ENCODE measurements at places on chromosomes 16 and 17.

- DNase-seq: peak; percentile 11
Measured at GRCh38 chr17:19706791-19707727, 9.3 kb downstream of the SLC47A2 start.

DNA sequence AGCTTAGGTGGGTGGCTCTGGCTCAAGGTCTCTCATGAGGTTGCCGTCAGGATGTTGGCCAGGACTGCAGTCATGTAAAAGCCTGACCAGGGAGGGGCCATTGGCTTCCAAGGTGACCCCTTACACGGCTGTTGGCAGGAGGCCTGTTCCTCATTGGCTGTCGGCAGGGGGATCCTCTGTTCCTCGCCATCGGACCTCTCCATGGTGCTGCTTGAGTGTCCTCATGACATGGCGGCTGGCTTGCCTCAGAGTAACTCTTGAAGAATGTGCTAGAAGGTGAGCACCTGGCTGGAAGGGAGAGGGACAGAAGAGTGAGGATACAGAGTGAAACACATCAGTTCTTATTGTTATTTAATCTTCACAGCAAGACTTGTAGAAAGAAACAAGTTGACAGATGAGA, 4.7 kb upstream of the RPRML start:
- no peak for DNase-seq

DNA sequence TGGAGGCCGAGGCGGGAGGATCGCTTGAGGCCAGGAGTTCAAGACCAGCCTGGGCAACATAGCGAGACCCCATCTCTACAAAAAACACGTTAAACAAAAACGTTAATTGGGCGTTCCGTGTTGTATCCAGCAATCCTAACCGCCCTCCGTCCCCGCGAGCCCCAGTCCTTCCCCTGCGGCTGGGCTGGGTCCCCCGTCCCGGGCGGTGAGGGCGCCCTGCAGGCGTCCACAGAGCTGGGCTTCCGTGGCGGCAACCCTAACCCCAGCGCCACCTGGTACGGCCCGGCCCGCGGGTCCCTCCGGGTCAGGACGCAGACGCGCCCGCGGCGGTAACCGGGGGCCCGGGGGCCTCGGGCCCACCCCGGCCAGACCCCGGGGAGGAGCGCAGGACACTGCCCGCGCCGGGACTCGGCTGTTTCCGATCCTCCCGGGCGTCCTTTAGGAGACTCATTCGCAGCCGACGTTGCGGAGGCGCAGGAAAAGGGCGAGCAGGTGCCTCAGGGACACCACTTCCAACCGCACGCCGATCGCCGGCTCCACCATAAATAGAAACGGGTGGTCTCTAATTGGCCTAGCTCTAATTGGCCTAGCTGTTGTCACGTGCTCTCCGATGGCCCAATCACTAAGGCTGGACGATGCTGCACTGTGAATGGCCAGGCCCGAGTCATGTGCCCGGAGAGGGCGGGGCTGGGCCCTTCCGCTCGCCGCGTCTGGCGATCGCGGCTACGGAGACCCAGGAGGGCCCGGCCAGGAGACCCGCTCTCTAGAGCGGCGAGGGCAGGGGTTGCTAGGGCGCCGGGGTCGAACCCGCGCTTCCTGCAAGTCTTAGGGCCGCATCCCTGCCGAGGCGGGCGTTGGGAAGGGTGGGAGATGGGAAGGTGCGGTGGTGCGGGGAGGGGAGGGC, 19.0 kb upstream of the CSNK1D start:
- DNase-seq: peak; percentile 98

- DNase-seq: no peak
Measured at GRCh38 chr16:86570558-86571529, 4.2 kb downstream of the FOXC2 start.

DNA sequence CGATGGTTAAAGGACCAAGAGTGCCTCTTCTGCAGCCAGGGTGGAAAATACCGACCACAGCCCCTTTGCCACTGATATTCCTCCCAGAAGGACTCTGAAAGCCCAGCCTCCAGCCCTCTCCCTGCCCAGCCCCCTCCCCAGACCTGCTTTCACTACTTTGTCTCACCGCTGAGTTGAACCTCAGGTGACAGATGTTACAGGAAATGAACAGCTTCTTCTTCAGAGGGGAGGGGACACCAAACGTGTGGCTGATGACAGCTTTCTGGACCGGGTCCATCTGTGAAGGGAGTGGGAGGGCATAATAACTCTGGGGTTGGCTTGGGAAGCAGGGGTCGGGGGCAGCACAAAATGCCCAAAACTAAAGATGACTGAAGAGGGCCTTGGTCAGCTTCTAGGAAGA, 14.2 kb downstream of the NKIRAS2 start:
- DNase-seq: no peak

GRCh38 chr16:79004309-79004708, 596.2 kb downstream of the MAF start:
- DNase-seq: no peak

GRCh38 chr16:72715267-72715666, 332.7 kb downstream of the ZFHX3 start:
- DNase-seq: peak; percentile 33

Data from AG20443 (cell line).